ENCODE measurements at places on chromosomes 5 and 9.

DNA sequence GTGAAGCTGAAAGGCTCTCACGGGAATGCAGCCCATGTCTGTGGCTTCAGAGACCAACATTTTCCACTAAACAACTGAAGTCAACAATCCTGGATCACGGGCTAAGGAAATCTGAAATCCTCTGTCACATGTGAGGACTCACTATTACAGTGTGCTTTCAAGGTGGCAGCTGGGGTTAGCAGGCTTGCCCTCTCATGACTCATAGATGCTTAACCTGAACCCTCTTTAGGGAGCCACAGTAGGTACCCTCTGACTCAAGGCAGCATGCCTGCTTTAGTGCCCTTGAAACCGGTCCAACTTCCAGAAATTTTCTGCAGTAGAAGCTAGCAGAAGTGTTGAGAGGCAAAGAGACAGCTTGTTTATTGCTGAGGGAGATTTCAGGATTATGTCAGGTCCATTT lies 232.5 kb downstream of the GABRB2 start:
- no peaks in the 10 kb centered on the region for H3K36me3 ChIP-seq
- H3K27ac ChIP-seq, result no peak overlapping the region
- no peak for DNase-seq
- no peak overlapping the region for H3K4me3 ChIP-seq
- no peaks in the 10 kb centered on the region for H3K27me3 ChIP-seq

GRCh38 chr9:132804576-132805295 lies 73.3 kb downstream of the AK8 start:
- H3K36me3 ChIP-seq, result no peaks in the 10 kb centered on the region
- no peak for DNase-seq
- H3K4me3 ChIP-seq, result no peak overlapping the region
- no peak overlapping the region for H3K27ac ChIP-seq

DNA sequence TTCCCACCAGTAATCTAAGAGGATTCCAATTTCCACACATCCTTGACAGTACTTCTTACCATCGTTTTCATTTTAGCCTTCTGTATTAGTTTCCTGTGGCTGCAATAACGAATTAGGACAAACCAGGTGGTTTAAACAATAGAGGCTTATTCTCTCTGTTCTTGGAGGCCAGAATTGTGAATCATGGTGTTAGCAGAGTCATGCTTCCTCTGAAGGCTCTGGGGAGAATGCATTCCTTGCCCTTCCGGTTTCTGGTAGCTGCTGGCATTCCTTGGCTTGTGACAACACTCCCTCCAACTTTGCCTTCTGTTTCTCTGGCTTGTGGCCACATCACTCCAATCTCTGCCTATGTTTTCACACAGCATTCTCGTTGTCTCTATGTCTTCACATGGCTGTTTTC lies 23.5 kb downstream of the RIGI start:
- H3K27me3 ChIP-seq, result no peaks in the 10 kb centered on the region
- no peak overlapping the region for H3K4me3 ChIP-seq
- H3K4me1 ChIP-seq, result no peaks in the 10 kb centered on the region

GRCh38 chr5:151584057-151584937 lies 6.8 kb downstream of the FAT2 start:
- DNase-seq, result no peak
- H3K4me1 ChIP-seq, result no peaks in the 10 kb centered on the region
- no peak overlapping the region for H3K27ac ChIP-seq
- H3K27me3 ChIP-seq, result no peaks in the 10 kb centered on the region
- H3K4me3 ChIP-seq, result no peak overlapping the region

DNA sequence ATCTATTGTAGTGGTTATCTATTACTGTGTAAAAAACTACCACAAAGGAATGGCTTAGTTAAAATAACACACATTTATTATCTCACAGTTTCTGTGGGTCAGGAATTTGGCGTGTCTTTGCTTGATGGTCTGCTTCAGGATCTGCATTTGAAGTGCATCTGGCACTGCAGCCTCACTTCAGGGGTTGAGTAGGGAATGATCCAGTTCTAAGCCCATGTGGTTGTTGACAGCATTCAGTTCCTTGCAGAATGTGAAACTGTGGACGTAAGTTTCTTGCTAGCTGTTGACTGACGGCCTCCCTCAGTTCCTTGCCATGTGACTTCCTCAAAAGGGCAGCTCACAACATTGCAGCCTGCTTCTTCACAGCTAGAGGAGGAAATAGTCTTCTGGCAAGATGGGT lies 2.1 kb upstream of the OGN start:
- DNase-seq, result peak; percentile 42
- no peak overlapping the region for H3K27ac ChIP-seq
- no peaks in the 10 kb centered on the region for H3K36me3 ChIP-seq
- H3K4me1 ChIP-seq, result peaks cover 33% of the 10 kb centered on the region
- H3K4me3 ChIP-seq, result peak overlapping the region; percentile 62

GRCh38 chr9:114497236-114497635 lies 8.0 kb downstream of the WHRN start:
- no peaks in the 10 kb centered on the region for H3K27me3 ChIP-seq
- H3K27ac ChIP-seq, result no peak overlapping the region
- DNase-seq, result no peak

- no peak overlapping the region for H3K4me3 ChIP-seq
- H3K4me1 ChIP-seq, result no peaks in the 10 kb centered on the region
- no peak overlapping the region for H3K27ac ChIP-seq
- DNase-seq, result no peak
These were observed 18.3 kb upstream of the KCNIP1 start for GRCh38 chr5:170485616-170485911.

- no peak for DNase-seq
- peaks cover 62% of the 10 kb centered on the region for H3K4me1 ChIP-seq
- H3K36me3 ChIP-seq, result peaks cover 45% of the 10 kb centered on the region
- H3K27ac ChIP-seq, result peak overlapping the region; percentile 97
- H3K4me3 ChIP-seq, result peak overlapping the region; percentile 92
- no peaks in the 10 kb centered on the region for H3K27me3 ChIP-seq
These were observed 1.2 kb downstream of the HSPA5 start for GRCh38 chr9:125239631-125240597.

GRCh38 chr9:34385561-34386230 lies 9.0 kb upstream of the MYORG start:
- no peak overlapping the region for H3K27ac ChIP-seq
- H3K36me3 ChIP-seq, result no peaks in the 10 kb centered on the region
- H3K4me1 ChIP-seq, result peaks cover 7% of the 10 kb centered on the region
- H3K27me3 ChIP-seq, result no peaks in the 10 kb centered on the region

DNA sequence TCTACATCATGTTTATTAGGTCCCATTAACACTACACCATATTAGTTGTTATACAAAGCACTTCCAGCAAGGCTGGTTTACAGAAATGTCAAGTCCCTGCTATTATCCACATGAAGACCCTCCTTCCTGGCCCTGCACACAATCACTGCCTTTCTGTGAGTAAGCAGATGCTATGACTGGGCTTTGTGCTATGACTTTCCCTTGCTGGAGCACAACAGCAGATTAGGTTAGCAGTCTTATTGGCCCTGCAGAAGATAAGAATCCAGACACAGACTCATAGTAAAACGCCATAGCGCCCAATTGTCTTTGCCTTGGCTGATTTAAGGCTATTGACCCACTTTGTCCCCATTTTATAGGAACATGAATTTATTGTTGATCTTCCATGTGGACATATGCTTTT lies 228.9 kb upstream of the ACTBL2 start:
- H3K27ac ChIP-seq, result no peak overlapping the region
- no peak overlapping the region for H3K4me3 ChIP-seq
- H3K27me3 ChIP-seq, result no peaks in the 10 kb centered on the region

DNA sequence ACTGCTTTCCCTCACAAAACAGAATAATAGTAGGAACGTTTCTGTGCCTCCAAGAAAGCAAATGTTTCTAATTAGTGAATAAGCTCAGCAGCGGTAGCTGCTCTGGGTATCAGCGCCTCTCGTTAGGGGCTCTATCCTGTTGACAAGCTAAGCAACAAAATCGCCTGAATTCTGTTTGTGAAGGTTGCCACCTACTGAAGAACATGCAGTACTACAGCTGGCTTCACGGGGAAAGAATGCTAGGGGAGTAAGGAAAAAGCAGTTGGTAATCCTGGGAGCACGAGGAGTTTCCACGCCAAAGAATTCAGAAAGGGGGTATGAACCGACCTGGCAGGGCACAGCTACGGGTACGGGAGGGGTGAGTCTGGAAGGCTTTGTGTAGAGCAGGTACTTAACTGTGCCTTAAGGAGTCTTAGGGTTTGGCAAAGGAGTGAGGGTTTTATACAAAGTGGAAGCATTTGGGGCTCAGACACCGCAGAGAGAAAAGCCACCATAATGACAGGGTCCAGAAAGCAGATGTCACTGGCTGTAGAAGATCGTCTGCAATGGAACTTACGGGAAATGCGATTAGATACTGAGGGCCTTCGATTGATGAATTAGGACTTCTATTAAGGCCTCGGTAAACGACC lies 171.7 kb downstream of the TTC39B start:
- peak; percentile 57 for DNase-seq
- H3K4me1 ChIP-seq, result no peaks in the 10 kb centered on the region
- H3K4me3 ChIP-seq, result no peak overlapping the region
- no peaks in the 10 kb centered on the region for H3K36me3 ChIP-seq

DNA sequence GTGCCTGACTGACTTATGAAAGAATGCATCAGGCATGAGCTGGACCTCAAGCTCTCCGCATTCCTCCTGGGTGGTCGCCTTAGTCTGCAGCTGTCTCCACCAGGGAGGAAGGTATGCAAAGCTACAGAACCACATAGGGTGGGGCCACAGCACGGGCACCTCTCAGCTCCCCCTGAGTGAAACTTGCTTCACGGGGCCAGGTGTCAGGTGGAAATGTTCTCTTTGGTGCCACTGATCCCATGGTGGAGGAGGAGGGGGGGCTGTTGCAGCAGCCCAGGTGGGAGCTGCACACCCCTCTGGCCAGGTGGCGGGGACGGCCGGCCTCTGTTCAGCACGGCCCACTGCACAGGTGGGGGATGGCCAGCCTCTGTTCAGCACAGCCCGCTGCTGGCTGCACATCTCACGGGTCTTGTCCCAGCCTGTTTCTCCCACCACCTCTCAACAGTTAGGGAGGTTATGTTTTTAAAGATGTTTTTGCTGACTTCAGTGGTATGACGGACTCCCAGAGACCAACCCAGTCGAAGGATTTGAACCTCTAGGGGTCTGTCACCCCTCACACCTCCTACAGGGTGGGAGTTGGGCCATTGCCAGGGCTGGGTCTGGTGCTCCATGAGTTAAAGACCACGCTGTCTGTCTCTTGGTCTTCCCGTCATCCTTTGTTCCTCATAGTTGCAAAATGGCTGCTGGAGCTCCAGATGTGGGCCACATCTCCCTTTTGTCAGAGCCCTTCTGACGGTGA lies 34.3 kb downstream of the MRPL36 start:
- H3K36me3 ChIP-seq, result no peaks in the 10 kb centered on the region
- no peak overlapping the region for H3K4me3 ChIP-seq
- no peak for DNase-seq
- no peak overlapping the region for H3K27ac ChIP-seq
- H3K4me1 ChIP-seq, result no peaks in the 10 kb centered on the region
- H3K27me3 ChIP-seq, result no peaks in the 10 kb centered on the region

GRCh38 chr9:134329886-134330285 lies 3.6 kb downstream of the RXRA start:
- no peaks in the 10 kb centered on the region for H3K36me3 ChIP-seq
- no peak for DNase-seq

GRCh38 chr9:136268318-136268717 lies 22.7 kb upstream of the QSOX2 start:
- no peak overlapping the region for H3K27ac ChIP-seq
- H3K36me3 ChIP-seq, result no peaks in the 10 kb centered on the region
- peaks cover 7% of the 10 kb centered on the region for H3K4me1 ChIP-seq
- no peak overlapping the region for H3K4me3 ChIP-seq
- no peak for DNase-seq

DNA sequence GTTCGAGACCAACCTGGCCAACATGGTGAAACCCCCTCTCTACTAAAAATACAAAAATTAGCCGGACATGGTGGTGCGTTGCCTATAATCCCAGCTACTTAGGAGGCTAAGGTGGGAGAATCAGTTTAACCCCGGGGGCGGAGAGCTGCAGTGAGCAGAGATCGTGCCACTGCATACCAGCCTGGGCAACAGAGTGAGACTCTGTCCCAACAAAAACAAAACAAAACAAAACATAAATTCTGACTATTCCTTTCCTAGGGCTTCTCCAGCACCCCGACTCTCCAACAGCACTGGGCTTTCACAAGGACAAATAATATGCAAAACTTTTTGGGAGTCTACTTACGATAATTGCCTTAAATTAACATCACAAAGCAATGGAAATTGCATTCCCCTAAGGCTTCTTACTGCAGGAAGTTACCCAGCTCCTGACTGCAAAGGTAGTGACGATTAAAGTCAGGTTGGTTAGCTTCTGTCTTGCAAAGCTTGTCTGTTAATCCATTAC lies 15.9 kb upstream of the CDKN2AIPNL start:
- no peak for DNase-seq
- H3K4me1 ChIP-seq, result no peaks in the 10 kb centered on the region
- no peak overlapping the region for H3K27ac ChIP-seq
- H3K4me3 ChIP-seq, result no peak overlapping the region
- H3K27me3 ChIP-seq, result no peaks in the 10 kb centered on the region

GRCh38 chr9:5509573-5509972 lies 758 bp upstream of the PDCD1LG2 start:
- H3K4me3 ChIP-seq, result no peak overlapping the region
- H3K36me3 ChIP-seq, result no peaks in the 10 kb centered on the region
- no peaks in the 10 kb centered on the region for H3K27me3 ChIP-seq
- no peak overlapping the region for H3K27ac ChIP-seq
- peaks cover 34% of the 10 kb centered on the region for H3K4me1 ChIP-seq

- H3K27me3 ChIP-seq, result no peaks in the 10 kb centered on the region
- H3K4me1 ChIP-seq, result peaks cover 33% of the 10 kb centered on the region
- peak overlapping the region; percentile 99 for H3K4me3 ChIP-seq
- no peak for DNase-seq
- H3K36me3 ChIP-seq, result peaks cover 35% of the 10 kb centered on the region
These were observed 375 bp downstream of the NOP16 start for GRCh38 chr5:176388003-176388443.

- no peaks in the 10 kb centered on the region for H3K4me1 ChIP-seq
- no peaks in the 10 kb centered on the region for H3K27me3 ChIP-seq
- H3K27ac ChIP-seq, result no peak overlapping the region
- no peak overlapping the region for H3K4me3 ChIP-seq
- H3K36me3 ChIP-seq, result no peaks in the 10 kb centered on the region
These were observed 122.7 kb downstream of the FSTL4 start for GRCh38 chr5:133489632-133490031.

GRCh38 chr5:178196281-178196812 lies 8.0 kb upstream of the HNRNPAB start:
- H3K27me3 ChIP-seq, result no peaks in the 10 kb centered on the region
- peaks cover 5% of the 10 kb centered on the region for H3K4me1 ChIP-seq
- no peak for DNase-seq
- H3K36me3 ChIP-seq, result no peaks in the 10 kb centered on the region
- H3K27ac ChIP-seq, result no peak overlapping the region

DNA sequence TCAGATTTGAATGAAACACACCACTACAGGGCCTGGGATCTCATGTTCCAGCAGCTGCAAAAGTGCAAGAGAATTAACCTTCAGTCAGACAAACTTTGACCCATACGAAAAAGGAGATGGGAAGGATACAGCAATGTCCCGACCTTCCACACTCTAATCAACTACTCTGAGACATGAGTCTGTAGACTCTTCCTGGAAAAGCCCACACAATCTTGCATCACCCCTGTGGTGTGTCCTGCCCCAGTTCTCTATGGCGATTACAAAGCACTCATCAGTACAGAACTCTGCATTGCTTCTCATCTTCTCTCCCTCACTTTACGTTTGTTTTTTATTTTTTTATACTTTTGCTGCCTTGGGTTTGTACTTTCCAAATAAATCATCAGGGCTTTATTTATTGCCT lies 241.0 kb upstream of the KIF2A start:
- no peaks in the 10 kb centered on the region for H3K4me1 ChIP-seq
- H3K36me3 ChIP-seq, result no peaks in the 10 kb centered on the region
- H3K27me3 ChIP-seq, result no peaks in the 10 kb centered on the region
- no peak overlapping the region for H3K27ac ChIP-seq
- no peak for DNase-seq
- no peak overlapping the region for H3K4me3 ChIP-seq
